ENCODE measurements at places on chromosomes 5 and 9.

GRCh38 chr9:71814815-71815214, 46.5 kb upstream of the CEMIP2 start:
- DNase-seq: no peak

DNA sequence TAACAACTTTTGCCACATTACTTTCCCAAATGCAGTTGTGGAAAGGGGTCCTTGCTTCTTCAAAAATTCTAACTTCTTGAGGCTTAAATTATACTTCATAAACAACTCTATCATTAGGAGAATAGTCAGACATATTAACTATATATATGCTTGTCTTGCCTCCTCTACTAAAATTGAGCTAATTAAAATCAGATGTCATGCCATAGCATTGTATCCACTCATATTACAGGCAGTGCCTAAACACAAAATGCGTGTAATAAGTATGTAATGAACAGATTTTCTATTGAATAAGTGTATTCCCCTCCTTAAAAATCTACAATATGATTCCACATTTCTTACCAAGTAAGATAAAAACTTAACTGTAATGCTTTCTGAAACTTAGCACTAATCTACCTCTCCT, 204.5 kb downstream of the PLK2 start:
- no peak for DNase-seq

DNA sequence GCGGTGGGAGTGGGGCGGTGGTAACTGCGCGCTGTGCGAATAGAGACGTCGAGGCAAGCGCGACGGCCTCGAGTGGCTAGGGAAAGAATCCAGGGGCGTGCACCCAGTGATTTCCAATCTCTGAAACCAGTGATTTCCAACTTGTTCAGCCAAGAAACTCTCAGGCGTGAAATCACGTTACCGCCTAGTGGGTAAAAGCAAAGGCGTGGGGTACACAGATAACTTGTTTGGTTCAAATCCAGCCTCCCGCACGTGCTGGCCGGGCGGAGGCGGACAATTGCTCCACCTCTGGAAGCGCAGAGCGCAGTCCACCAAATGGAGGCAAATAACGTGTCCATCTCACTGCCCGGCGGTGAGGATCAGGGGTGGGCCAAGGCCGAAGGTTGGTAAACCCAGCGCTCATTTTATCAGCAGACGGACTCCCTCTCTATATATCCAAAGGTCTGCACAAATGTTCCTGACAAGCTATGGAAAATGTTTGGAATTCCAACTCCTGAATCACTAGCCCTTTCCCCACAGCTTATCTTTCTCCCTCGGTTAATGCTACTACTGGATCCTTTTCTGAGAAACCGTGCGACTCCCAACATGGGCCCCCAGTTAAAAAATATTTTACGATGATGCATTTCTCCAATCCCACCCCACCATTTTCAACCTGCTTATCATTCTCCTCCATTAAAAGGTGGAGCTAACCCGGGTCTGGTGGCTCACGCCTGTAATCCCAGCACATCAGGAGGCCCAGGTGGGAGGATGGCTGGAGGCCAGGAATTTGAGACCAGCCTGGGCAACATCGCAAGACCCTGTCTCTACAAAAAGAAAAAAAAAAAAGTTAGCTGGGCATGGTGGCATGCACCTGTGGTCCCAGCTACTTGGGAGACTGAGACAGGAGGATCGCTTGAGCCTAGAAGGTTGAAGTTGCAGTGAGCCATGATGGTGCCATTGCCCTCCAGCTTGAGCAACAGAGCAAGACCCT, 950 bp upstream of the FNBP1 start:
- DNase-seq: no peak

DNA sequence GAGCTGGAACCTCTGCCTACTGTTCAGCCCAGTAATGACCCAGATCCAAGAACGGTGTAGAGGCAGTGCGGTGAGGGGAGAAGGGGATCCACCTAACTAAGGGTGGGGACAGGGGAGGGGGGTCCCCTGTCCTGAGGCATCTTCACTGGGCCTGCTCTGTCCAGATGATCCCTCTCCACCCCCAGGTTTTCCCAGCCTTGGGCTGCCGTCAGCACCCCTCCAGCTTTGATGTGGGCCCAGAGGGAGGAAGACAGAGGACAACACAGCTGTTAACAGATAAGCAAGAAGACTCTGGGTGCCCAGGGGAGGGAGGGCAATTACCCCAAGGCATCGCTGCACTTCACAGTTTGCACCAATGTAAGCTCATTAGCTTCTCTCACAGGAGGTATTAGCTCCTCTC, 19.3 kb downstream of the BICD2 start:
- DNase-seq: no peak
